RKO (cell line): ENCODE measurements at places on chromosomes 12 and 14.

- peak; percentile 89 for DNase-seq
Observed at GRCh38 chr12:6341417-6342139, at the start of gene TNFRSF1A. Gene TNFRSF1A, minus strand, starts transcription at chr12:6342076. Its CDS starts 262 bp downstream, at chr12:6341814.

DNA sequence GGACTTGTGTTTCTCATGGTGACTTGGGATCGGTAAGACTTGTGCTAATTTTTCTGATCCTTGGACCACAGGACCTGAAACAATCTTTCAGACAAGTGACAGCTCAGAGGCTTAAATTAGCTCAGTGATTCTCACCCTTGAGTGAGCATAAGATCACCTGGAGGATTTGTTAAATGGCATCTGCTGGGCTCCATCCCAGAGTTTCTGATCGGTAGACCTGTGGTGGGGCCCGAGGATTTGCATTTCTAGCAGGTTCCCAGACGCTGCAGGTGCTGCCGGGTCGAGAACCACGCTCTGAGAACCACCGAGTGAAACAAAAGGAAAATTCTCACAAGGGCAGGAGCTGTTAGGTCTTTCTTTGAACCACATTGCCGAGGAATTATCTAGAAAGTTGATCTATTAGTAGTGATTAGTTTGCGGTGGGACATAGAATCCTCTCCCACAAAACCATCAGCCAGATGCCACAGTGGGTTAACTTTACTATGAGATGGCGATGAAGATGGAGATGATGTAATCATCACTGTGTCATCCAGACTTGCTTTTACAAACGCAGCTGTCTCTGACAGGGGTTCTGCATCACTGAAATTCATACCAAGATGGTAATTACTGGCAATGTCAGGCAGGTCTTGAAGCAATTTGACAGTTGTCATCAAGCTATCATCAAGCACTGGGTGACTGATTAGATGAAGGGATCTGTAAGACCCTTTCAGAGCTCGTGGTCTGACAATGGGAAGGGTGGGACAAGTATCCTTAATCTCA lies 184.0 kb downstream of the AACS start:
- peak; percentile 4 for DNase-seq

GRCh38 chr12:100793182-100793581 lies 1.4 kb upstream of the ANO4 start:
- DNase-seq = peak; percentile 28

GRCh38 chr14:67395876-67396189 lies 16.1 kb downstream of the PLEK2 start:
- no peak for DNase-seq
